ENCODE measurements at places on chromosomes 2 and 18.

DNA sequence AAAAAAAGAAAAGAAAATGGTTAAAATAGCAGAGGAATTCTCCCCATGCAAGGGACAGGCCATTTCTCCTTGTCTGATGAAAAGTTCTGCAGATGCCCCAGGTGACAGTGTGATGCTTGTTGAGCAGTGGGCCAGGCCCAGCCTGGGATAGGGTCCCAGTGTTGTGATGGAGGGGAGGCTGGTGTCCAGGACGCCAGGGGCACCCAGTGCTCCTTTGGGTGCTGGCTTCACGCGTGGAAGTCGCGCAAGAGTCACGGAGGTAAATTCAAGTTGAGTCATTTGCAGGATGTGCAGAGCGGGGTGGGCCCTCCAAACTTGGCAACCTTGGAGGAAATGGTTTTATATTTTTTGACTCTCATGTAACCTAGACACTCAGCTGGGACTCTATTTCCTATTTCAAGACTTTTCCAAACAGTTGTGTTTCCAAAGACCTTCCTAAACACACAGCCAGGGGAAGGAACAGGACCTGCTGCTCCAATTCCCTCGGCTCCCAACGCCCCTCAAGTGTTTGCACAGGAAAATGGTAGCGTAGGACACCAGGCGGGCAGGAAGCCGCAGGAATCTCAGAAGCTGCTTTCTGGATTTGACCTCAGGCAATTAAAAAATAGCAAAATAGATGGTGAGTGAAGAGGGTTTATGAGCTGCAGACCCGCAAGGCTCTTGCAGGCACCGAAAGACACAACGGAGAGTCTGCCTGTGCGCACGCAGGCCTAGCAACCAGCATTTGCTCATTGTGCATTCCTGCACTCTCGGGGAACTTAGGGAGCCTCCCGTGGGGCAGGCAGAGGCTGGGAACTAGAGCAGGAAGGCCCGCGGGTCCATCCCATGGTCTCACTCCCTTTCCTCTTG lies 107.1 kb upstream of the ODC1 start:
- DNase-seq: no peak

- no peak for DNase-seq
Measured at GRCh38 chr2:4416431-4416830, 713.1 kb downstream of the DCDC2C start.

DNA sequence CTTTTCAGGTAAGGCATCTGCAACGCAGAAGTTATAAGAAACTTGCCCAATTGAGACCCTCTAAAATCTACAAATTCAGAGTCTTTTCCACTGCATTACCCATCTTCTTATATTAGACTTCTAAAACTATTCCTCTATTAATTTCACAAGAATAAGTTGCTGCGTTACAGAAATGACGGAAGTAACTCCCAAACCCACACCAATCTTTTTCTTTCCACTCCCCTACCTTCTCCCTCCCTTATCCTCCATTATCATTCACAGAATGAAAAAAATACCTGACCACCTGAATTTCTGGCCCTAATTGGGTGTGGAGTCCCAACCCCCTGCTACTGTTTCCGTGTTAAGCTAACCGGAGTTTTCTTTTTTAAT lies 689 bp downstream of the RPRD1A start:
- DNase-seq: no peak

DNA sequence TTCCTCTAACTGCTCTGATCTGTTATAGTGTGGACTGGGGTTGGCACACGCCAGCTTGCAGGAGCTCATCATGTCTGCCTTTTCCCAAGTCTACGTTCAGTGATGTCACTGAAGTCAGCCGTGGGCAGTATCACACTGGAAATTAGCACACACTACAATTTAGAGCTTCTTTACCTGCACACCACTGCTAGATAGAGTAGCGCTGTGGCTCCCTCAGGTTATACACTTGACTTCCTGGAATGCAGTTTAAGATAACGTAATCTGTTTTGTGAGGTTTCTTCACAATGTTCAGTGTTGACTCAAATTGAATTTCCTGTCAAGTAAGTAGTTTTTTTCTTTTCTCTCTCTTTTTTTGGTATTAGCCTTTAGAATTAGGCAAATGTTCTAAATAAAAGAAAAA lies 487.2 kb downstream of the DCDC2C start:
- DNase-seq: no peak

DNA sequence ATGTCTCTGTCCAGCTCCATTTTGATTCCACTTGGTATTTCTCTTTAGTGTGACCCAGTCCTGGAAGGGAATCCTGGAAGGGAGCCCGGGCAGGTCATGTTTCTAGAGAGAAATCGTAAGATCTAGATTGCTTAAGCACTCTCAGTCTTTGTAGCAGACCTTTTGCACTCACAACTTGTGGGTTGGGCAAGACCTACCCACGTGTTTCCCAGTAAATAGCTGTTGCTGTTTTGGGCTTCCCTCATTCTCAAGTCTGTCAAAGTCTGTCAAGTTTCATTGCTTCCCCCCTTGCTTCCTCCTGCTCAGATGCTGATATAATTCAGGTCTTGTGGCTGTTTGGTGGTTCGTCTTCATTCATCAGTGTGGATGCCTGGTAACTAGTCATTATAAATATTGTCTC lies 17.4 kb upstream of the NEMP2 start:
- peak; percentile 9 for DNase-seq

DNA sequence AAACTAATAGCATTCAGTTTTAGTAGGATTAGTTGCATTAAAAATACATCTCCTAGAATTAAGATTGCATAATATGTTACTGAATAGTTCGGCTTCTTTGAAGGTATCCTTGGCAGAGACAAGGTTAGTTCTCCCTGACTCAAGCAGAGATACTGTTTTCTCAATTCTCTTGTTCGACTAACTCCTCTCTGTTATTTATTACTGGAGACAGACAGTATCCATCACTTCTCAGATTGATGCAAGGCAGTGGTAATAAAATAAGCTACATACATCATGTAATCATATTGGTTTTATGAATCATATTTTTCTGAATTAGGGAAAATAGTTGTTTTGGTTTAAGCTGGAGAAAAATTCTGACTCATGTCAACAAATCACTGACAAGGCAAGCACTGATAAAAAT lies 134.8 kb downstream of the SLC8A1 start:
- no peak for DNase-seq

- DNase-seq: no peak
Measured at GRCh38 chr18:21164548-21165095, 53.0 kb upstream of the ROCK1 start.

- DNase-seq: no peak
Measured at GRCh38 chr2:30713698-30714097, 93.5 kb downstream of the CAPN13 start.

- DNase-seq: no peak
Measured at GRCh38 chr2:95040426-95040825, 14.9 kb downstream of the MAL start.

DNA sequence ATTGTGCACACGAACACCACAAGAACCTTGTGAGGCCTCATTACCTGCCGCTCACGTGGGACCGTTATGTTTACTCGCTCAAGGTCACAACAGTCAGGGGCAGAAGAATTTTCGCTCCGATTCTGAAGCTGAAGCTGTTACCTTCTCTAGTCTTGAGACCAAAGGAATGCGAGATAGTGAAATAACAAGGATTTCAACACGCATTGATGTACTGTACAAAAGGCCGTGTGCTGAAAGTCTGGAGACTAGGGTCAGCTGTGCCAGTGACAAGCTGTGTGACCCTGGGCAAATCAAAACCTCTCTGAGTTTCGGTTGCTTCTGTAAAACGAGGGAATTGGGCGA lies 583 bp downstream of the NEMP2 start:
- DNase-seq: peak; percentile 17

GRCh38 chr2:157790780-157791179 lies 85.3 kb downstream of the ACVR1 start:
- DNase-seq: no peak

DNA sequence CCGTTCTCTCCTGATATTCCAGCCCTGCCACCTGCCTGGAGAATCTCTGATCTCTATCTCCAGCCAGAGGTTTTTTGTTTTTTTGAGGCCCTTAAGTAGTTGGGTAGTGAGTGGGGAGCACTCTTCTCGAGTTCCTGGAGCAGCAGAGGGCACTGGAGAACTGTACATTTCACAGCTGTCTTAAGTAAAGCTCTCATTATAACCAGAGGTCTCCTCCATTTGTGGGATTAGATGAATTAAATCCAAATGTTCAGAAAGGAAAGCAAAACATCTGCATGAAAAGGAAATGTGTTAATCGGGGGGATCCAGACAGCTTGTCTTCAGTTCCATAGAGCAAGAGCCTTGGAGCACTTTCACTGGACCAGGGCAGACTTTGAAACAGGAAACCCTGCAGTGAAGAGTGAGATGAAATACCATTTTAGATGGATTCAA lies 32.8 kb downstream of the AOX1 start:
- DNase-seq: no peak

DNA sequence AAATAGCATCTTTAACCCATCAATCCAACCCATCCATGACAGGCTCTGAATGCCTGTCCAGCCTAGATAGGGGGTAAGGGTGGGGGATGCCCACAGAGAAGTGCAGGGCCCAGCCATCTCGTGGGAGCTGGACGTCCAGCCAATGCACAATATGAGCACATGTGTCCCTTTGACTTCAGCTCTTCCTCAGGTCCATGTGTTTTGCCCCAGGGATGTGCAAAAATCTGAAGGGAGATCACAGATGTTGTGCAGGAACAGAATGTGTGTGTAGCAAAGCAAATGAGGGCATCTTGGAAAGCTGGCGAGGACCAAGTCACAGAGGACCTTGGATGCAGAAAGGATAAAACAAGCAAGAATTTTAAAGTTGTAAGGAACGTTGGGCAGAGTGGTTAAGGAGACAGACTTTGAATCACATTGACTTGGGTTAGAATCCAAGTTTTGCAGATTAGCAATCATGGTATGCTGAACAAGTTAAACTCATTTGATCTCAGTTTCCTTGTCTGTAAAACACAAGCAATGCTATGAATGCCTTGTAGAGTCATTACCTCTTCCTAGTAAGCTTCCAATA lies 104.5 kb downstream of the TTC32 start:
- no peak for DNase-seq

GRCh38 chr2:105373895-105374401 lies 24.9 kb downstream of the FHL2 start:
- peak; percentile 76 for DNase-seq

DNA sequence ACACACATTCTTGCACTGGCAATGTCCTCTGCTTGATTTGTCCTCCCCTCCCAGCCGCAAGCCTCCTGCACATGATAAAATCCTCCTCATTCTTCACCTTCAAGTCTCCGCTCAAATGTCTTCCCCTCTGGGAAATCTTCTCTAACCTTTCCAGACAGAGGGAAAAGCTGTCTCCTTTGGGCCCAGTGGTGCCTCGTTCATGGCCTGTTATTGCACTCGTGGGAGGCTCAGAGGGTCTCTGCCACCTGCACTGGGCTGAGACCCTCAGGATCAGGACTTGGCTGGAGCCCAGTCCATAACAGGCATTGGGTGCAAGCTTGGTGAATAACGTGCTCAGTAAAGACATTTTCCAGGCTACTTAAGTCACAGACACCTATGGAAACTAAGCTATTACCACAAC lies 68.6 kb downstream of the PTGR3 start:
- DNase-seq: no peak

DNA sequence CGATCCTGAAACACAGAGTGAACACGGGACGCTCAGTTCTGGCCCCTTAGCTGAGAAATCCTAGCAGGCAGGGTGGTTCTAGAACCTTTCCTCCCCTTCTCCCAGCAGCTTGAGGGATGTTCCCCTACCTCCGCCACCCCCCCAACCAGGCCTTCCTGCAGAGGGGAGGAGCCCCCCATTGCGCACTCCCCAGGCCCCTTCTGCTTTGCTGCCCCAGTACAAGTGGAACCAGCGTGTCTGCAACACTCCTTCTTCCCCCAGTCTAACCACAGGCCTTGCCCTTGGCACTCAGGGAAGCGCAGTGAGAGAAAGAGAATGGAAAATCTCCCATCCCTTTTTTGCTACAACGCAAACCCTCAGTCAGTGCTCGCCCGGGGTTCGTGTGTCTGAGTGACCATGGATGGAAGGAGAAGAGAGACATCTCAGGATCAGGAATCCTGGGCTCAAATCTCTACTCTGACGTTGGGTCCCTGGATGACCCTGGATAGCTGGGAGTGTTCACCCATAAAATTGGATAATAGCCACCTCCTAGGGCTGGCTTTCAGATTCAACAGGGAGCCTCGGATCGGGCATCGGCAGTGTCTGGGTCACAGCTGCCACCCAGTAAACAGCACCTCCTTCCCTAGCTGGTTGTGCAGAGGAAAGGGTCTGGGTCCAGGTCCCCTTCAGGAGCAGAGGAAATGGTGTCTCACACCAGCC lies 3.7 kb downstream of the NPPC start:
- DNase-seq: no peak

GRCh38 chr18:41004324-41004723 lies 950.7 kb upstream of the PIK3C3 start:
- no peak for DNase-seq

DNA sequence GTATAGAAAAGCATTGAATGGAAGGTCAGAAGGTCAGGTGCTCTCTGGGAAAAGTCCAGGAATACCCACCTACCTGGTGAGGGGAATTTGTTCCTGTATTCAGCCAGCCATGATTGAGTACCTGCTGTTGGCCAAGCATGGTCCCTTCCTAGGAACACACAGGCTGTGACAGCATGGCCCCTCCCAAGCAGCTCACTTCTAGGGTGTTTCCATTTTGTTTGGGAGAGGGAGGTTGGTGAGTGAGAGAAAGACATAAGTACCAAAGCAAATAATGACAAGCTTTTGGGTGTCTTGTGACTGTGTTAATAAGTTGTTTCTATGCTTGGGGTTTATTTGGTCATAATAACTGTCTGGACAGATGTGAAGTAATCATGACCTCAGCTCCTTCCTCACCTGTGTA lies 46.3 kb downstream of the CABLES1 start:
- DNase-seq: no peak

All from T-helper 1 cell (primary cell).